ENCODE measurements at places on chromosomes 4 and X.
A peak's percentile ranks its signal among the peaks of the same experiment; 100 is the strongest.

- DNase-seq = no peak
These were observed 63.0 kb upstream of the SLC10A4 start for GRCh38 chr4:48420144-48420543.

- DNase-seq = no peak
These were observed 15.2 kb upstream of the HGFAC start for GRCh38 chr4:3426465-3427133.

DNA sequence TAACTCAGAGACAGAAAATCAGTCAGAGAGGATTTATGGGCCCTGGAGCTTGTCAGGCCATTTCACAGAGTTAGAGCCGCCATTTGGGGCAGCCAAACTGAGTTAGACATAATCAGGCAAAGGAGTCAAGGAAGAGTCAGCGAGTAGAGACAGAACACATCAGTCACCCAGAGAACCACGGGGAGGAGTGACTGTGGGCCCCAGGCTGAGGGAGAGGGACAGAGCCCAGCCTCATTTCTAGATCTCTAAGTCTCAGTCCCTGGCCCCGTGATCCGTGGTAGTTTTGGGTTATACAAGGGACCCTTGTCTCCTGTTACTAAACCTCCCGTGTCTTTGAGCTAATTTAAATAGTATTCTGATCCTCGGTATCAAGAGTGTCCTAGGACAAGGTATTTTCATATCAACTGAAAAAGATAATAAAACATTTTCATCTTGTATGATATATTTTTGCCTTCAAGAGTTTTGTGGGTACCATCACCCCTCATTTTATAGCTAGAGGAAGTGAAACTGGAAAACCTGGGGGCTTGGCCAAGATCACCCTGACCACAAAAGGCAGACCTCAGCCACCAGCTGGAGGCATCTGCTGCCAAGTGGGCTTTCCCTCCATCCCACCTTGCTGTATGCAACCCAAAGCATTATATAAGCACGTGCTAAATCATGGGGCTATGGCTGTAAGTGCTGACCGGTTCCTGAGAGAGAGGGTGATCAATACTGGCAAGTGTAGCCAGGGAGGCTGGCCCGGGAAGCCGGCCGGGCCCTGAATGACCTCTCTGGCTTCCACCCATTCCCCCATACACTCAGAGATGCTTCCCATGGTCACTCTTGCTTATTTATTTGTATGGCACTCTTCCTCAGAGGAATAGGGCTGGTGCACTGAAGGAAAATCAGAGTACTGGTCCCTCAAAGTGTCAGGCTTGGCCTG lies 204.1 kb downstream of the BCOR start:
- DNase-seq = no peak

- DNase-seq = no peak
These were observed 8.3 kb upstream of the FAM200B start for GRCh38 chr4:15673337-15673736.

DNA sequence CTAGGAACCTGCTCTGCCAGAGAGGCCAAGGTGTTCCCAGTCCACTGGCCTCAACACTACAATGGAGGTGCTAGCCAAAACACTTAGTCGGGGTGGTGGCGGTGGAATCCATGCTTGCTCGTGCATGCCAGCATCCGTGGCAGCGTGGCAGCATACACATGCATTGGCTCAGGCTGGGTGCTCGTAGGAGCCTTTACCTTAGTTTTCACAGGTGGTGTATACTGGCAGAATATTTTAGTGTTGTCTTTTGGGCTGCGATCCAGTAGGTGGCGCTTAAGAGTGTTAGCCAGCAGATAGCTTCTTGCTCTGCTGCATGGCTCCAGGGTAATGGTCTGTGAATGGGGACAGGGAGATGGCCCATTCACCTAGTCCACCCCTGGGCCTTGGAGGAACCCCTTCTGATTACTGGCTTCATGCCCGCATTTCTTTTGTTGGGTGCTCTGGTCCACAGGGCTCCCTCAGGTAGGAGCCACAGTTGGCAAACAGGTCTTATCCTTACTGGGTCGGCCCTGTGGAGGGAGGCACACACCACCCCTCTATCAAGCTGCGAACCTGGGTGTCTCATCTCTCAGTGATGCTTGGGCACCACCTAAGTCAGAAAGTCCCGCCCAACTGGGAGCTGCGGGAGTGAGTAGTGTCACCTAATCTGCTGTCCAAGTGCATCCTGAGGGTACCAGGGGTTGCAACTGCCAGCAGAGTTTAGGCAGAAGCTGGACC lies 40.0 kb downstream of the RIPPLY1 start:
- DNase-seq = no peak

DNA sequence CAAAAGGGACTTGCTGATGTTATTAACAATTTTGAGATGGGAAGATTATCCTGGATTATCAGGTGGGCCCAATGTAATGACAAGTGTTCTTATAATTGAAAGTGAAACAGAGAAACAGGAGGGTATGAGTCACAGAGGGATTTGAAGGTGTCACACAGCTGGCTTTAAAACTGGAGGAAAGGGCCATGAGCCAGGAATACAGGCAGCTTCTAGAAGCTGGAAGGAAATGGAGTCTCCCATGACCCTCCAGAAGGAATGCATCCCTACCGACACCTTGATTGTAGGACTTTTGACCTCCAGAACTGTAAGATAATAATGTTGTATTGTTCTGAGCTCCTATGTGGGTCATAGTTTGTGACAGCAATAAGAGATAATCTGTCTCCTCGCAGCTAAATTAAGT lies 98.0 kb upstream of the STIM2 start:
- DNase-seq = no peak

DNA sequence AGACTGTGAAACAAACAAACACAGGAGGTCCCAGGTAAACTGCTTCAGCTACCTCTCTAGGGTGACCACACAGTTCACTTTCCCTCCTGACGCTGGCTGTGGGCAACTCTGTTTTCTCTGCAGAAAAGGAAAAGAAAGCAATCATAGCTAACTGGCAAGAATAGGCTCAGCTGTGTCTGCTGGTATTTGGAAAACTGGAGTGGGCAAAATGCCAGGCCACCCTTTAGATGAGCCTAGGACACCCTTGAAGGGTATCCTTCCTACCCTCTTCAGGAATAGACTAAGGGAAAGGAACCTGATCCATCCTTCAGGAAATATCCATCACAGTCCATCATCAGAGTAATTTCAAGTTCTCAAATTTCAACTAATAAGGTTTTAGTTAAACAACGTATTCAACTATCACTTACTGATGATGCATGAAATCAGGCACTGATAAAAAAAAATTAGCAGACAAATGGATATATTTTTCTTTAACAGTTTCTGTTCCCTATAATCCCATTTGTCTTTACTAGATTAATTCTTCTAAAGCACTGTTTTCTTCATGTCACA lies 60.9 kb downstream of the CAMK2D start:
- no peak for DNase-seq

- no peak for DNase-seq
These were observed 23.2 kb downstream of the IL15 start for GRCh38 chr4:141659539-141659938.

DNA sequence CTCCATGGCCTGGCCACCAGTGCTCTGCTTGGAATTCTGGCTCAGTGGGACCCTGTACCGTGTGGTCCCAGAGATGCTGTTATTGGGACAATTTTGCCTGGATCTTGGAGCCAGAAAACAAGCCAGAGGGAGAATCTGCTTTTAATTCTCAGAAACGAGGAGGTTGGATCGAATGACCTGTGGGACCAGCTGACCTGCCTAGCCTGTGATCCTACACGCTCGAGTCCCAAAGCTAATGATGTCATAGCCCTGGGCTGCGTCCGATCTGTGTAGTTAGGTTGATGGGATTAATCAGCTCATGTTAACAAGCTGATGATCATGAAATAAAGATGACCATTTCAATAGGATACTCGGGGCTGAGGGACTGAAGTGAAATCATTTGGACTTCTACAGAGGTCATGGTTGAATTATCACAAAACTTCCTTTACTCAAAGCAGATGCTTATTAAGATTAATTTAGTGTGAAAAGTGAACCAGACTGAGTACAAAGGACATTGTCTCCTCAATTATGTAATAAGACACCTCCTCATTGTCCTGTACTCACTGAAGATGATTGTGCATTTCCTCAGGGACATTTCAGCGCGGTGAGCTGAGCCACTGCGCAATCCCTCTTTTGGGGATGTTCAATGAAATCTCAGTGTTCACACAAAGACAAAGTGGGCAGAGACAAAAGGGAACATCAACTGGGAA lies 51.9 kb upstream of the STX18 start:
- peak; percentile 58 for DNase-seq

GRCh38 chr4:152408514-152409327 lies 127.2 kb downstream of the FBXW7 start:
- DNase-seq = peak; percentile 14

DNA sequence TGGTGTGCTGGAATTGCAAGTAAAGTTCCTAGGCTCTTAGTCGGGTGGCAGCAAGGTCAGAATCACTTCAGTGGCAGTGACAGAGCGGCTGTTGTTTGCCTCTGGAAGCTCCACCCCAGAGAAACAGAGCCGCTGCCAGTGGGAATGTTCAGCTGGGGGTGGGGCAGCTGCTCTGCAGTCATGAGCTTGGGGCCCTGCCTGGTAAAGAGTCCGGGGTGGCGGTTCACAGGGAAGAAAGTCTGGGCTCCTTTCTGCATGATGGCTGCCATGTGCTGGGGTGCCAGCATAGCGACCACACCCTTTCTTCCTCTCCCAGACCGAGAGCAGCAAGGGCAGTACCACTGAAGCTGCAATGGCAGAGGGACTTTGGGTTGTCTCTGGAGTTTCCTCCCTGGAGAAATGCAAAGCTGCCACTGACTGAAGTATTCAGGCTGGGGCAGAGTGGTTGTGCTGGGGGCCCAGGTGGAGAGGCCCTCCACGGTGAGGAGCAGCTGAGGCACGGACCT lies 108.8 kb upstream of the CENPE start:
- no peak for DNase-seq

DNA sequence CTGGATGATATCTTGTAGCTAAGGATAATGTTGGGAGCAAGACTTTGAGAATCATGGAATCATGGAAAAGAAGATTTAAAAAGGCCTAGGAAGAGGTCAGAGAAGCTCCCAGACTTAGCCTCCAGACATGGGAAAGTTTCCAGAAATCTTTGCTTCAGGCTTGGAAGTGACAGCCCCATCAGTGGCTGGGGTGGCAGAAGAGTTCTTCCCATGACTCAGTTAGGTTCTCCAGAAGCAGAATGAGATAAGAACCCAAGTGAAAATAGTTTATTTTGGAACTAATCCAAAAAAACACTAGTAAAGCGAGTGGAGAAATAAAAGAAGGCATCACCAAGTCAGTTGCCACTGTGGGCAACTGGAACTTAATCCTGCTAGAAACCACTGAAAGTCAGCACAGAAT lies 506.9 kb downstream of the MID1IP1 start:
- DNase-seq = no peak

DNA sequence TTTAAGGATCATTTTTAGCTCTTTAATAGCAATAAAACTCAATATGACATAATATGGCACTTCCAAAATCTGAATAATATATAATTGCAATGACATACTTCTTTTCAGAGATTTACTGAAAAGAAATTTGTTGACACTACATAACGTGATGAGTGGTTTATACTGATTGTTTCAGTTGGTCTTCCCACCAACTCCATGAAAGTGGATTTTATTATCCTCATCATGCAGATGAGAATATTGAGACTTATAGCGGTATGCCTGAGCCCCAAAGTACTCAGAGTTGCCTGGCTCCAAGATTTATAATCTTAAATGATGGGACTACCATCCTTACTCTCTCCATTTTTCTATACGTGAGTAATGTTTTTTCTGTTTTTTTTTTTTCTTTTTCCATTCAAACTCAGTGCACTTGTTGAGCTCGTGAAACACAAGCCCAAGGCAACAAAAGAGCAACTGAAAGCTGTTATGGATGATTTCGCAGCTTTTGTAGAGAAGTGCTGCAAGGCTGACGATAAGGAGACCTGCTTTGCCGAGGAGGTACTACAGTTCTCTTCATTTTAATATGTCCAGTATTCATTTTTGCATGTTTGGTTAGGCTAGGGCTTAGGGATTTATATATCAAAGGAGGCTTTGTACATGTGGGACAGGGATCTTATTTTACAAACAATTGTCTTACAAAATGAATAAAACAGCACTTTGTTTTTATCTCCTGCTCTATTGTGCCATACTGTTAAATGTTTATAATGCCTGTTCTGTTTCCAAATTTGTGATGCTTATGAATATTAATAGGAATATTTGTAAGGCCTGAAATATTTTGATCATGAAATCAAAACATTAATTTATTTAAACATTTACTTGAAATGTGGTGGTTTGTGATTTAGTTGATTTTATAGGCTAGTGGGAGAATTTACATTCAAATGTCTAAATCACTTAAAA lies 15.3 kb downstream of the ALB start:
- DNase-seq = no peak

GRCh38 chr4:143016171-143016570 lies 168.5 kb upstream of the USP38 start:
- no peak for DNase-seq

DNA sequence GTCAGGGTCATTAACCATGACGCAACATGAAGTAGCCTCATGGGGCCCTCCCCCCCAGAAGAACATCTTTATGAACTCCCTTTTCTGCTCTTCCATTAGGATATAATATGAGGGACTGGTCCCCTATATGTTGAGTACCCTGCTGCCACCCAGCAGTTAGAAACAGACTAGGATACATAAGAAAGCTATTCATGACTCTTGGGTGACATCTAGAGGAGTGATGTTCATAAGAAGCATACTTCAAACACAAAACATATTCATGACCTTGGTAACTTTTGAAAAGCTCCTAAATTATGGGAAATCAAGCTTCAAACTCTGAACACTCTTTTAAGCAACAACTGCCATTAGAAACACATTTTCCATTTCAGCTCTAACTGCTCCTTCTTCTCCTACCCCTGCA lies 155.2 kb upstream of the SPIN4 start:
- peak; percentile 30 for DNase-seq

GRCh38 chr4:37555322-37555721 lies 130.9 kb downstream of the RELL1 start:
- no peak for DNase-seq

DNA sequence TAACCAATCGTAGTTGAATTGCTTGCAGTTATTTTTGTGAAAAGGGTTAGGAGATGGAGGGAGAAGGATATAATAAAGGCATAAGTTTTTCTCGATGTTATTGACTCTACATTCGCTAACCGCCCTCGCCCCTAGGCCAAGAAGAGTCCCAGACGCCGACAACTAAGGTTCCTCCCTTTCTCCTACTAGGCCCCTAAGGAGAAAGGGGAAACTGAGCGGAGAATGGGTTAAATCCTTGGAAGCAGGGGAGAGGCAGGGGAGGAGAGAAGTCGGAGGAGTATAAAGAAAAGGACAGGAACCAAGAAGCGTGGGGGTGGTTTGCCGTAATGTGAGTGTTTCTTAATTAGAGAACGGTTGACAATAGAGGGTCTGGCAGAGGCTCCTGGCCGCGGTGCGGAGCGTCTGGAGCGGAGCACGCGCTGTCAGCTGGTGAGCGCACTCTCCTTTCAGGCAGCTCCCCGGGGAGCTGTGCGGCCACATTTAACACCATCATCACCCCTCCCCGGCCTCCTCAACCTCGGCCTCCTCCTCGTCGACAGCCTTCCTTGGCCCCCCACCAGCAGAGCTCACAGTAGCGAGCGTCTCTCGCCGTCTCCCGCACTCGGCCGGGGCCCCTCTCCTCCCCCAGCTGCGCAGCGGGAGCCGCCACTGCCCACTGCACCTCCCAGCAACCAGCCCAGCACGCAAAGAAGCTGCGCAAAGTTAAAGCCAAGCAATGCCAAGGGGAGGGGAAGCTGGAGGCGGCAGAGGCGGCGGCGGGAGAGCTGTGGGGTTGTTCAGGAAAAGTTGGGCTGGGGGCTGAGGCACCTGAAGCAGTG lies 5.9 kb downstream of the ATOH1 start:
- DNase-seq = no peak

All from fibroblast of gingiva (primary cell).